Right forelimb (tissue), 1 donor: ENCODE measurements at places on chromosomes 2 and 18.

DNA sequence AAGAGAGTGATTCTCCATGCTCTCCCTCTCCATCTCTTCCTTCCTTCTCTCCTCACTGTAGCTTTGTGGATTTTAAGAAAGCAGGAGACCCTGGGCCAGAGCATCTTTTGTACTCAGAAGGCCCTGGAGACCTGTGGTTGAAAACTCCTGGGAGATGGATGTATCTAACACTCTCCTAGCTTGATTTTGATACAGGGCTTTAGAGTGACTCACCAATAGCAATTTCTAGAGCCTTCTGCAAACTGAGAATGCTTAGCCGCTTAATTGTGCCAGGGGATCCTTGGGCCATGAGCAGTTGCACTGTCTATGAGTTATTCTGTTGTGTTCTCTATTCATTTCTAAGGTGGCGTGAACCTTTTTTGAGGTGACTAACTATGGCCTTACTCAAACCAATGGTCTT, 17.7 kb downstream of the HOXD1 start:
- no peak for DNase-seq

DNA sequence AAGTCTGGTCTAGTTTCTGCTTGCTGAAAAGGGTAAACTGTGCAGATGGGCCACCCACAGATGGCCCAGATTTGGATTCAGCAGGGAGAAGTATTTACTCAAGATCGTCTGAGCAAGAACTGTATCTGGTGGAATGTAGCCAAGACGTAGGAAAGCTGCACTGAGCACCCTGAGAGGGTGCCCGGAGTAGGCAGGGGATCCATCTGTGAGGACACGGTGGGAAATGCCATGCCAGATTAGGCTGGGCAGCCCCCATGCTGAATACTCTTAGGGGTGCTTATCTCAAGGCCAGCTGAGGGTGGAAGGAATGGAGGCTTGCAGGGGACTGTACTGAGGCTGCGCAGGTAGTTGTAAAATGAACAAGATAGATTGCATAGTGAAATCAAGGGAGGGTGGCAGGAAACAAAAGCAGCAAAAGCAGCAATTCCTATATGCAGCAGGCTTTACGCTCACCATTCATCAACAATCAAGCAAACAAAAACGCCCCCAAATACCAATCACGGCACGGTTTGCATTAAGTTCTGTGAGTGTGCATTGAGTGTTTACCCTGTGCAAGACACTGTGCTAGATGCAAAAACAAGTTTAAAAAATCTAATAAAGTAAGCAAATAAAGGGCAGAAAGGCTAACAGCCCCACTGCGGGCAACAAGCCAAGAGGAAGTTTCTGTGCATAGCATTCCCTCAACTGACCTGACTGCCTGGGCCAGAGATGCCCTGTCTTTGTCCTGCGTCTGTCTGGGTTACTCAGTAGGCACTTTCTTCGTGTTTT, 32.2 kb upstream of the LPIN2 start:
- DNase-seq: no peak

- DNase-seq: no peak
Observed at GRCh38 chr2:96308248-96308647, 2.9 kb upstream of the SNRNP200 start.

DNA sequence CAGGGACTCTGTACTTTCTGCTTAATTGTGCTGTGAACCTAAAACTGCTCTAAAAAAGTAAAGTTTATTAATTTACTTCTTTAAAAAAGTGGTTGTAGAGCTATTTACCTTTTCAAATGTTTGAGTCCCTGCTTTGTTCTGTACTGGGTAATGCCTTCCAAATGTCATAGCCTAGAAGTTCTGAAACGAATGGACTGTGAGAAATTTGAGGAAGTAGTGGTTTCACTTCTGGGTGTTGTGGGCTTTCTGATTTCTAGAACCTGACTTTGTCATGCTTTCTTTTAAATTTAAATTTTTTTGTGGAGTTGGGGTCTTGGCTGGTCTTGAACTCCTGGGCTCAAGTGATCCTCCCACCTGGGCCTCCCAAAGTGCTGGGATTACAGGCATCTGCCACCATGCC, 44.6 kb downstream of the SMAD4 start:
- DNase-seq: no peak

DNA sequence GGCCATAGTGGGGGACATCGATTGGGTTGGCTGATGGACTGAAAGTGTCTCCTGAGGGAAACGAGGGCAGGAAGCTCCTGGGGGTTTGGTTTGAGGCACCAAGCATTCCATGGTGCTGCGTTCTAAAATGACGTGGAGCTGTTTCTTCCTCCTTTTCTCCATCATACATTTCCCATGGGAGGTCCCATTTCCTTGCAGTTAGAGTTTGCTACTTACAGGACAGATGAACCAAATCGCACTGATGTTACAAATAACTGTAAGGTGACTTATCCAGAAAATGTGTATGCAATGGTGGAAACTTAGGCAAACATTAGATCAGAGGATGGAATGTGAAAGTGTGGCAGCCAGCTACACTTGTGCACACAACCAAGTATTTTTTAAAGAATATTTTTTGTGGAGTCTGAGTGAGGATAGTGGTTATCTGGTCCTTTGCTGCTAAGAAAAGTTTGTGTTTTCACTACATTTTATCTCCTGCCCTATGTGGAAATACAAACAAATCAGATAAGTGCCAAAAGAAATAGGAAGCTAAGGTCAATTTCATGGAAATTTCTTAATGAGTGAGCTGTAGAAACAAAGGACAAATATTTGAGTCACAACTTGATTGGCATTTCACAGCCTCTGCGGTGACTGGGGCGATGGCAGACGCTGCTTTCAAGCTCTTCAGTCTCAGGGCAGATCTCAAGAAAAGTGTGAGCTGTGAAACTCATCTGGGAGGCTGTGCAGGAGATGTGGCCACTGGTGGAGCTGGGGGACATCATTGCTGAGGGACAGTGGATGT, 256.2 kb downstream of the TSN start:
- no peak for DNase-seq

DNA sequence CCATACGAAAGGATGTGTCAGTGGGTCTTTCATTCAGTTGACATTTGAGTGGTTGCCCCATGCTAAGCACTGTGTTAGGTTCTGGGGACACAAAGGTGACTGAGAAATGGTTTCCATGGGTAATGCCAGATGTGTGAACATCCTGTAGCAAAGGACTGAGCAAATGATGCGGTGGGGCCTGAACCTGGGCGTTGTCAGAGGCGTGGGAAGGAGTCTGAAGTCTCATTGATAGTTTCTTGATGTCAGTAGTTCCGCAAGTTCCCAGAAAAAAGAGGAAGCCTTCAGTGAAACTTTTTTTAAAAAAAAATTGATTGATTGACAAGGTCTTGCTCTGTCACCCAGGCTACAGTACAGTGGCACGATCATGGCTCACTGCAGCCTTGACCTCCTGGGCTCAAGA, 56.9 kb downstream of the LIMS1 start:
- DNase-seq: no peak

GRCh38 chr2:199273042-199273511, 184.7 kb downstream of the SATB2 start:
- no peak for DNase-seq

GRCh38 chr2:146623771-146624170, 1221.1 kb upstream of the ACVR2A start:
- no peak for DNase-seq

DNA sequence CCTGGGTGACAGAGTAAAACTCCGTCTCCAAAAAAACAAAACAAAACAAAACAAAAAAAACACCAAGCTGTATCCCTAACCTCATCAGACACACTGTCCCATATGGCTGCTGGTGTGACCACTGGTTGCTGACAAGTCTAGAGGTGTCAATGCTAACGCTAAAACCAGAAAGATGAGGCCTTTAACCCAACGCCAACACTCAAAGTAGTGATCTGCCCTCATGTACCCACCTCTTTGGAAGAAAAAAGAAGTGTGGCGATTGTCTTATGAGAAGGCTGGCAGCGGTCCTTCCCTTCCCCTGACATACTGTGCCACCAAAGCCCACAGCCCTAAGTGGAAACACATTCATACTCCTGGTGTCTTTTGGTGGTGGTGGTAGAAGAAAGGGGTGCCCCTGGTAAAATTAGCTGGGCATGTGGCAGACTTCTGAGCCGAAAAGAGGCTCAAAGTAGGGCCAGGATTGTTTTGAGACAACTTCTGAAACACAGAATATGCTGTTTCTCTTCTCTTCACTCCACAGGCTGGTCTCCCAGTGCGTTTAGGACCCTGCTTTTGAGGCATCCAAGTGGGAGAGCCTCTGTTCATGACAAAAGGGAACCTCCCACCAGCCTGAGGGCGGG, 9.8 kb downstream of the SERTAD2 start:
- no peak for DNase-seq

DNA sequence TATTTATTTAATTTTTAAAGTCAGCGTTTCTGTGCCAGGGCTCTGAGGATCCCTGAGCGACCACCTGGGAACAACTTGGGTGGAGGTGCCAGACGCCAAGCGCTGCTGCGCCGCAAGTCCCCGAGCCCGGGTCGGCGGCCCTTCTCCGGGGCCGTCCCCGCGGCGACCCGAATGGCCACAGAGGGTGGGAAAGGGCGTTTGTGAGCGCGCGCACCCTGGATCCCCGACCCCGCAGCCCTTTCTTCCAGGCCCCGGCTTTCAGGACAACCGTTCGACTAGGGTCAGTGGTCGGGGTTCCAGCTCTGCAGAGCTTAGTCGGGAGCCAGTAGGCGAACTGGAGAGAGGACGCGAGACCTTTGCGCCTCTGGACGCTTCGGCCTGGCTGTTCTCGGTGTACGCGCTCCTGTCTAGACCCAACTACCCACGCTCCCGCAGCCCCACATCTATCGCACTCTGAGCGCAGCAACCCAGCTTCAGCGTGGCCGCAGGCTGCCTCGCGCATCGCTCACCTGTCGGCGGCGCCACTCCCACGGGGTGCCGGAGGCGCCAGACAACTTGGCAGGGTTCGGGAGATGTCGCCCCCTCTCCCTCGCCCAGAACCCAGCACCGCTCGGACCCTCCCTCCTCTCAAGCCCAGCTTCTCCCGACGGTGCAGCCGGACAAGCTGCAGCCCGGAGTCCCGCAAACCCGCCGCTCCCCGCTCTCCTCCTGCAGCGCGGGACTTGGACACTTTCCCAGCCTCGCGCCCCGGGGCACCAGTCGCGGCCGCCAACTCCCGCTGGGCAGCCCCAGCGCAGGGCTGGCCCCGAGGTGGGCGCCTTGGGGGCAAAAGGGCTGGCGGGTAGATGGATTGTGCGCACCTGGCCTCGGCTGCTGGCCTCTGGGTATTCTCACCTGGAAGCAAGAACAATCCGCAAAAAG, 758 bp downstream of the LYPD1 start:
- peak; percentile 53 for DNase-seq

GRCh38 chr2:51986101-51986500, 954.2 kb upstream of the NRXN1 start:
- DNase-seq: no peak

DNA sequence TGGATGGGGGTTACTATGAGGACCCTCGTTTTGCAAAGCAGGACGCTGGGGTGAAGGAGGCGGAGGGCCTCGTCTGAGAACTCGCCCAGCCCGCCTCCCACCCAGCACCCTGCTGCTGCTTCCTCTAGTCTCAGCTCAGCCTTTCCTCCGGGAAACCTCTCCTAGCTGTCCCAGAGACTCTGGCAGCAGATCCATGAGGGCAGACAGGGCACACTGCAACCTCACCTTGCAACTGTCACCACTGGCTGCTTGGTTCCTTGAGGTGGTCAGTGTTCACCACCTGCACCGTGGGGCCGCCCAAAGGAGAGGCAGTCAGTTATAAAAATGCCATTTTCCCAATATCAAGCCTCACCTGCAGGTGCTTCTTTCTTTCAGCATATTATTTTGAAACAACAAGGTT, 45.6 kb downstream of the PARD6G start:
- no peak for DNase-seq

- DNase-seq: peak; percentile 71
Observed at GRCh38 chr2:111898703-111899514, 502 bp downstream of the MERTK start.

DNA sequence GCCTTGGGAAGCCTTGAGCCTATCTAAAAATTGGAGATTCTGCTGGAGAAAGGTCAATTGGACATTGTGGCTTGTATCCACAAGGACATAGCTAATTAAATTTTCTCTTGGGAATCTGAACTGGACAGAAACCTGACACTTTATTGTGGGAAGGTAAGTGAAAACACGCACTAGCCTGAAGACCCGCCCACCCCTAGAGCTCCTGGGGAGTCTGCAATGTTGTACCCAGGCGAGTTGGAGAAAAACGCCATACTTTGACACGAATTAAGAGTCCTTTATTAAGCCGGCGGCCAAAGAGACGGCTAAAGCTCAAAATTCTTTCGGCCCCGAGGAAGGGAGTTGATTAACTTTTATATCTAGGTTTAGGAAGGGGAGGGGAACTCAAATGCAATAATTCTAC, 1.2 kb upstream of the ZNF892 start:
- no peak for DNase-seq

DNA sequence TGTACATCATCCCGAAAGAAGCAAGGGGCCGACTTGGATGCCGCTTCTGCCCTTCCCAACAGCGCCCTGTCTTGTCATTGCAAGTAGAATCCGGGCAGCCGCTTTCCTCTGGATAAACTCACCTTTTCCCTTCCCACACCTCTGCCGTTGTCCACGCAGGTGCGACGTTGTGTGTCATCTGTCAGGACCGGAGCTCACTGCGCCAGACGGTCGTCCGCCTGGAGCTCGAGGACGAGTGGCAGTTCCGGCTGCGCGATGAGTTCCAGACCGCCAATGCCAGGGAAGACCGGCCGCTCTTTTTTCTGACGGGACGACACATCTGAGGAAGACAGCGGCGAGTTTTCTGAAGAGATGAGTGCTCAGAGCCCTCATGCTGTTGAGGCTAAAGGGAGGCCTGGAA, 29.9 kb downstream of the NTSR2 start:
- DNase-seq: no peak

GRCh38 chr18:76459687-76460350, 35.2 kb downstream of the ZNF516 start:
- no peak for DNase-seq

GRCh38 chr2:169824373-169825333, at the start of gene METTL5:
Gene METTL5, minus strand, starts transcription at chr2:169824905. Its CDS starts 308 bp downstream, at chr2:169824597.
- peak; percentile 90 for DNase-seq

GRCh38 chr2:16114836-16115235, 174.5 kb downstream of the MYCN start:
- no peak for DNase-seq

DNA sequence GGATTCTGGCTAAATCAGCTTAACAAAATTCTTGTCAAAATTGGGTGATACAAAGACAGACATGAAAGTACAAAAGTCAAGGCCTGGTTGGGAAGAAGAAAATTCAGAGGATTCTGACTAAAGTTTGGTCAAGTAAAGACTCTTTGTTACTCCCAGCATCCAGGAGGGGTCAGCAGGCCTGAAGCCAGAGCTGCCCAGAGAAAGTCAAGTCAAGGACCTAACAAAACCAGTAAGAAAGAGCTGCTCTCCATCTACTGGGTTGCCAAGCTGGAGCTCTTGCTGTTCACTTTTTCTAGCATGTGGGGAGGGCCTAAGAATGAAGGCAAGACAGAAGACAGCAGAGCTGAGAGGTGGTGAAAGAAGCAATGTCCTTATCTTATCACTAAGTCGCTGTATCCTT, 143.3 kb downstream of the C1D start:
- DNase-seq: no peak

- DNase-seq: no peak
Observed at GRCh38 chr2:161019311-161019710, 140.9 kb upstream of the TANK start.

- DNase-seq: peak; percentile 56
Observed at GRCh38 chr2:182064019-182064778, 78.5 kb downstream of the PPP1R1C start.

GRCh38 chr2:205901491-205901890, 184.5 kb downstream of the INO80D start:
- no peak for DNase-seq
